ENCODE measurements at places on chromosomes 5 and 9. TPM values are rescaled to one million over a fixed set of nuclear protein-coding genes. Genes with fewer than 3 reads are reported as not detected.

TMEM174 gene
- total RNA-seq, result not detected

TXNDC8 gene
- not detected for total RNA-seq

PHF24 gene
- total RNA-seq, result 0.25 TPM

SHOC1 gene
- 0.25 TPM for total RNA-seq

CER1 gene
- total RNA-seq, result not detected

CFAP90 gene
- 2.5 TPM for total RNA-seq

SLC44A1 gene
- total RNA-seq, result 67.3 TPM

SH3RF2 gene
- total RNA-seq, result 48.4 TPM

BTNL9 gene
- total RNA-seq, result 34.1 TPM

GARIN3 gene
- not detected for total RNA-seq

CDH9 gene
- not detected for total RNA-seq

TRPM3 gene
- 0.25 TPM for total RNA-seq

PCDHB16 gene
- total RNA-seq, result 12.3 TPM

ANGPTL2 gene
- 65.8 TPM for total RNA-seq

DRD1 gene
- total RNA-seq, result not detected

FAM200C gene
- total RNA-seq, result 2.5 TPM

UNC13B gene
- total RNA-seq, result 20.4 TPM

SH2D3C gene
- total RNA-seq, result 19.6 TPM

RRAGA gene
- 68.0 TPM for total RNA-seq
